ENCODE measurements at places on chromosomes 1 and 21.

DNA sequence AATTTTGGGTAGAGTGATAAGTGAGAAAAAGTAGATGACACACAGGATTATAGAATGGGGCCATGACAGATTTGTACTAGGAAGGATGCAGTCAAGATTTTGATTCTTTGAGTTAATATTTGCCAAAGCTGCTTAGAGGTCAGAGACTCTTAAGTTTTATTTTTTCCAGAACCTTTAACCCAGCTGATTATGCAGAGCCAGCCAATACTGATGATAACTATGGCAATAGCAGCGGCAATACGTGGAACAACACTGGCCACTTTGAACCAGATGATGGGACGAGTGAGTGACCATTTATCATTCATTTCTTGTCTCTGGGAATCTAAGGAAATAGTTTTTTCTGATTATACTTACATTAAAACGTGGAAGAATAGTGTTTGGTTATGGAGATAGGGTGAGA lies 16.1 kb downstream of the UBAP2L start:
- DNase-seq: no peak

DNA sequence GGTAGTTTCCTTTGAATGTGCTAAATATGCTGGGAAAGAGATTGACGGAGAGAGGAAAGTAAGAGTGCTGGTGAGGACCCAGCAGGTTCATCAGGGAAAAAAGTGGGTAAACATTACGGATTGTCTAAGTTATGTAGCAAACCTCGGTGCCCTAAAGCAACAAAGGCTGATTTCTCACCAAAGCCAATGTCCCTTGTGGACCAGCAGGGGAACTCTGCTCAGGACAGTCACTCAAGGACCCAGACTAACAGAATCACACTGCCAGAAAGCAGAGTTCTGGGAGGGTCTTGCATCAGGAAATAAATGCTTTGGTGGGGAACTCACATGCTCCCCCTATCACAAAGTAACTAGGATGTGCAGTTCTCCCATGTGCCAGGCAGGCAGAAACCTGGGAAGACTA lies 1.7 kb upstream of the IKBKE start:
- no peak for DNase-seq

GRCh38 chr1:178477841-178478240 lies 18.9 kb downstream of the CLEC20A start:
- no peak for DNase-seq

DNA sequence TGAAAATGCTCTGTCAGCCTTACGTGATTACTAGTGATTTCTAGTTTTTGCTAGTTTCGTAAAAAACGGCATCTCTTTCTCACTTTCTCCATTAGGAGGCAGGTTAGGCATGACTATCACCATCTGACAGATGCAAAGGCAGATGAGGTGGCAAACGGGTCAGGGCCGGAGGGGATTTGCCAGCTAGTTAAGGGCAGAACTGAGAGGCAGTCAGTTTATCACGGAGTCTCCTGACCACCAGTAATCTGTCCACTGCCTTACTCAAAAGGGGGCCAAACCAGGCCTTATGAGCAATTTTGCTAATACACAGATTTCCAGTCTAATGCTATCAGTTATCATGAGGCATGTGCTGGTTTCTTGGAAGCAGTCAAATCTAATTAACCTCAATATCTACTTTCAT lies 159.3 kb downstream of the TSEN15 start:
- no peak for DNase-seq

- DNase-seq: no peak
Measured at GRCh38 chr1:116508085-116508983, 62.5 kb downstream of the CD58 start.

GRCh38 chr1:94660994-94661393 lies 119.4 kb upstream of the F3 start:
- no peak for DNase-seq

GRCh38 chr1:58618303-58618702 lies 41.3 kb upstream of the TACSTD2 start:
- DNase-seq: no peak

GRCh38 chr1:23403038-23403336 lies 21.6 kb downstream of the TCEA3 start:
- DNase-seq: no peak

DNA sequence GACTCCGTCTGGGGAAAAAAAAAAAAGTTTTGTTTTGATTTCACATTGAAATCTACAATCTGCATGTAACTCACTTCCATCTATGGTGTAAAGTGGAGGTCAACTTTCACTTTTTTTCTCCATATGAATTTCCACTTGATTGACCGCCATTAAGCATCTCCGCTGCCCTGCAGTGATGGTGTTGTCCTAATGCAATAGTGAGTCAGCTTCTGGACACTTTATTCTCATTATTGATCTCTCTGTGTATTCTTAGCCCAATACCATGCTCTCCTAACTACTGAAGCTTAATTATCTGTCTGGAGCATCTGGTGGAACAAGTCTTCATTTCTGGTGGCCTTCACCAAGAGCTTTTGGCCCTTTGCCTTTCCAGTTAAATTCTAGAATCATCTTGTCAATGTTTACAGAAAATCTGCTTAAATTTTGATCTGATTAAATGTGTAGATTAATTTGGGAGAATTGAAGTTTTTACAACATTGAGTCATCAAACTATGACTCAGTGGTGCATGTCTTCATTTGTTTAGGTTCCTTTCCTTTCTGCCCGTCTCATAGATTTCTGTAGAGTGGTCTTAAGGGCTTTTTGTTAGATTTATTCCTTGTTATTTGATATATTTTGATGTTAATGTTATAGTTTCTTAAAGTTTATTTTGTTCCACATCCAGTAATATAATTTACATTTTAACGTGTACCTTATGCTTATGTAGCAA lies 181.5 kb downstream of the PRDM2 start:
- DNase-seq: no peak

DNA sequence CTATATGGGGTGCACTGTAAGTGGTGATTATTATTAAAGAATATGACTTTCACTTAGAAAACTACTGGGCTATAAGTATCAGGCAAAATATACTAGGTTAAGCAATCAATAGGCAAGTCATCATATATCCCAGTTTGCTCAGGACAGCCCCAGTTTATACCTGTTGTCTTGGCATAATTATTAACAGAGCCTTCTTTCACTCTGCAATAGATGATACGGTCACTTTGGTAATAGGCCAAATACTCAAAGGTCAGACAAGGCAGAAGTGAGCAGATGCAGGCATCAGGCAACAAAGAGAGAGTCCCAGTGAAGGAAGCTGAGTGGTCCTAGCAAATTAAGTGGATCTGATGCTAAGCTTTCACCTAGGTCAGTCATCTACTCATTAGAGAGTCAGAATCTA lies 599.9 kb downstream of the LMO4 start:
- DNase-seq: no peak
